ENCODE measurements at places on chromosomes 5 and 9.
A peak's percentile ranks its signal among the peaks of the same experiment; 100 is the strongest.

DNA sequence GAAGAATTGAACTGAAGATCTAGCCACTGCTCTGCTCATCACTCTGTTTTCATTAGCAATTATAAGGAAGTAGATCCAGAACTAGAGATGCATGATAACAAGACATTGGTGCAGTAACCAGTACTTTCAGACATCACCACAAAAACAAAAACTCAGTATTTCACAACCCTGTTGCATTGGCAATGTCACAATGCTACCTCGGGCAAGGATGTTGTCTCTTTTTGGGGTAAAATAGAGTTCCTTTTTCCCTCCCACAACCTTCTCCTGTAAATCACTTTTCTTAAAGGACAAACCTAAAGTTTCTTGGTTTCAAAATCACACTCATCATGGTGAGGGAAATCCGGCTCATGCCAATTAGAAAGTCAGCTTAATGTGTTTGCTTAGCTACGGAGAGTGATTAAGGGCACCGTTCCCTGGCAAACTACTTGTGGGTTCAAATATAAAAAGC, 420.1 kb upstream of the MEF2C start:
- no peak for DNase-seq

GRCh38 chr5:88778736-88779135, 104.2 kb downstream of the MEF2C start:
- DNase-seq: no peak

- DNase-seq: no peak
Measured at GRCh38 chr9:12997009-12997408, 222.2 kb downstream of the LURAP1L start.

- no peak for DNase-seq
Measured at GRCh38 chr5:158852622-158853021, 247.1 kb downstream of the EBF1 start.

- no peak for DNase-seq
Measured at GRCh38 chr9:20312732-20313131, 309.6 kb downstream of the MLLT3 start.

DNA sequence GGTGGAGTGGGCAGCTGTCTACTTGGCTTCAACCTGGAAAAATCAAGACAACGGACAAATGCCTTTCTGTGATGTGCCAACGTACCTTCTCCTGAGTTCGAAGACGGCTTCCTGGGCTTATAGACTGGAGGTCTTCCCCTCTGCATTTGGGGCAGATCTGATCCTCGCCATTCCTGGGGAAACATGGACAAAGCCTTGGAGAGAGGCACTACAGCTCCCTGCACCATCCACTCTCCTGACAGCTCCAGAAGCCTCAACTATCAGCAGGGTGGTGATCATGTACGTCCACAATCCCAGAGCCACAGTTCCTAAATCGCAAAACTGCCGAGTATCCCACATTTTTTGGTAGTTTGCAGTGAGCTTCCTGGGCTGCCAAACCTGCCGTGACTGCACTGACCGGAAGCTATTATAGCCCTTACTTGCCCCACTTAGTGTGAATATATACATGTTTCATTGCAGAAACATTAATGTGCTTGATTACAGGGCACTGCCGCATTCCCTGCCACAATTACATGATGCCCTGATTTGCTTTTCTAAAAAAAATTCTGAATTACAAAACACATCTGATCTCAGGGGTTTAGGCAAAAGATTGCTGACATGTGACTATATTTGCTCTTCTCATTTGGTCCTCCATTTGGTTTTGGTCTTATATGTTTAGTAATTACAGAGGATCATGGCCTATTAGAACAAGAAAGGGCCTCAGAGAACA, 2.8 kb downstream of the TRAF1 start:
- DNase-seq: no peak

GRCh38 chr5:60649288-60649917, 50.6 kb downstream of the DEPDC1B start:
- no peak for DNase-seq

- no peak for DNase-seq
Measured at GRCh38 chr9:38112049-38112448, 43.0 kb upstream of the SHB start.

- no peak for DNase-seq
Measured at GRCh38 chr5:43582082-43583005, 20.6 kb upstream of the NNT start.

DNA sequence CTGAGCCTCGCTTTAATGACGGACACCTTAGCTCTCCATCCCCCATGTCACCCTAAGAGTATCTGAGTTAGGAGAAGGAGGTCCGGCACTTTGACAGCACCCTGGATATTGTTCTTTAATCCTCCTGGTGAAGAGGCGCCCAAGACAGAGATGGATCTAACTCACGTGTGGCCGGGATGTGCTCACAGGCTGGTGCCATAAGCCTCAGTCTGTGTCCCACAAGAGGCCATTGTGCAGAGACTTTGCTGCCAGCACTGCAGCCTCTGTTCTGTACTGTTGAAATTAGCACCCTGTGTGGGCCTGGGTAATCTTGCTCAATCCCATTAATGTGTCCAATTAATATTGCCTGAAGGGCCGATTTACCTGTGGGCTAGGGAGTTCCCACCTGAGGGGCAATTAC, 37.7 kb downstream of the NXNL2 start:
- no peak for DNase-seq

DNA sequence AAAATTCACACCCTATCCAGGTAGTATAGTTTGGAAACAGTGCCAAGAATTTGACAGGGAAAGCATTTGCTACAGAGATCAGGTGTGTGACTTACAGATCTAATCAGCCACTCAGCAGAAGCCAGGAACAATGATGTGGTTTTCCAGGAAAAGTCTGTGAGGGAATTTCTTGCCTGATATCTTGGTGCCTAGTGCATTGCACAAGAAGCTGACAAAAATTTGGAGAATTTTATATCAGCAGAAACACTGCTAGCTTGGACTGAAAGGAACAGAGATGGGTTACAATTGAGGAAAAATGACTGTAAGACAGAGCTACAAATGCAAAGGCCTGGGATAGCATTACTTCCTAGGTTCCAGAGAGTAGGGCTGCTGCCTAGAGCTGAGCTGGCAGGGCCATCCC, 658.1 kb upstream of the CHD1 start:
- no peak for DNase-seq

- no peak for DNase-seq
Measured at GRCh38 chr5:76406673-76407072, 3.6 kb downstream of the IQGAP2 start.

GRCh38 chr9:123338710-123339665, 17.0 kb upstream of the CRB2 start:
- peak; percentile 36 for DNase-seq

- peak; percentile 76 for DNase-seq
Measured at GRCh38 chr5:172175263-172175719, 12.7 kb downstream of the STK10 start.

- no peak for DNase-seq
Measured at GRCh38 chr5:122775550-122776542, 966 bp downstream of the SNX2 start.

- no peak for DNase-seq
Measured at GRCh38 chr5:12704955-12705354, 800.7 kb upstream of the CTNND2 start.

DNA sequence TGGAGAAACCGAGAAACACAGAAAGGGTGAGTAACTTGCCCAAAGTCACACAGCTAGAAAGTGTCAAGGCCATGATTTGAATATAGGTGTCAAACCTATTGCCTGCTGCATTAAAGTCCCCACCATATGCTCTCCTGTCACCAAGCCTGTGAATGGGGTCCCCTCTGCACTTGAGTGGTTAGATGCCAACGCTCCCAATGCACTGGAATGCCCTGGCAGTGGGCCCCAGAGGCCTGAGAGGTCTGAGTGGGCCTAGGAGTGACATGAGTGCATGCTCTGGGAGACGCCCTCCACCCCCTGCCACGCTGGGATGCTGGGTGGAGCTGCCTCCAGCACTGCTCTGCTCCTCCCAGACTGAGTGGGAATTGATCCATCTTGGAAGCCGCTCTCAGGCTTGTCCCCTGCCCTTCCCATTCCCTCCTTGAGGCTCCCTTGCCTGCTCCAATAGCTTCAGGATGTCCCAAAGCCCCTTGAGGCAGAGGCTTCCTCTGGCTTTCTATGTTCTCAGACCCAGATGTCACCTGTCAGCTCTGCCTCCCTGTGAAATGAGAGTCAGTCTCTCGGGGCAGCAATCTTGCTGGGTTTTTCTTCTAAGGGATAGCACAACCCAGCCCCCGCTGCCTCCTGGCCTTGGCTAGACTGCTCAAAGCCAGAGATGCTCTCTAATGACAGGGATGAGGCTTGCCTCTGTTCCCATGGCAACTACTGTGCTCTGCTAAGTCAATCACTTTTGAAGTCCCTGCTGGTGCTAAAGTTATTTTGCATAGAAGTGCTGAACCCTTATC, 6.6 kb upstream of the ARSI start:
- no peak for DNase-seq

DNA sequence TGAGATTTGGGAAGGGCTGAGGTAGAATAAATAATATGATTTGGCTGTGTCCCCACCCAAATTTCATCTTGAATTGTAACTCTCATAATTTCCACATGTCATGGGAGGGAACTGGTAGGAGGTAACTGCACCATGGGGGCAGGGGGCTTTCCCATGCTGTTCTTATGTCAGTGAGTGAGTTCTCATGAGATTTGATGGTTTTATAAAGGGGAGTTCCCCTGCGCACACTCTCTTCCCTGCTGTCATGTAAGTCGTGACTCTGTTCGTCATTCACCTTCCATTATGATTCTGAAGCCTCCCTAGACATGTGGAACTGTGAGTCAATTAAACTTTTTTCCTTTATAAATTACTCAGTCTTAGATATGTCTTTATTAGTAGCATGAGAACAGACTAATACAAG, 115.5 kb upstream of the STARD4 start:
- no peak for DNase-seq

DNA sequence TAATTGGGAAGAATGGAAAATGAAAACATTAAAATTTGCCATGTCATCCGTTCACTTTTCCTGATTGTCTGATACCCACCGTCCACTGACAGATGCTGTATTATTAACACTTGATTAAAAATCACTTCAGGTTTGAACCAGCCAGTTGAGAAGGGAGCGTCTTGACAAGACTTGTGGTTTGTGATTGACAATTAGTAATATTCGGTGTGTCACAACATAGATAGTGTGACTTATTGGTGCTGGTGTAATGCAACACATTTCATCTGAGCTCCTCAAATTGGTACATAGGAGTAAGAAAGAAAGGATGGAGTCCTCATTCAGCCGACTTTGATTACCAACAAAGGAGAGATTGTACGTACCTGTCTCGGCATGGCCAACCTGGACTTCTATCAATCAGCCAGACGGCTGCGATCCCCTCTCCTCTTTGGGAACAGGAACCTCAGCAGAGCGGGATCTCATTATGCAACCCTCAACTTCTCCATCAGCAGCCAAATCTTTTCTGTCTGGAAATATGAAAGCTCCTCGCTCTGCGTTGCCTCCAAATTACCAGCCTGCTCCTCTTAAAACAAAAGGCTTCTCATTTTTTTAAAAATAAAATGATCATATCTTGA, 211.7 kb upstream of the MVB12B start:
- no peak for DNase-seq

GRCh38 chr5:17735761-17736160, 101.5 kb downstream of the TAF11L14 start:
- no peak for DNase-seq

GRCh38 chr5:116381201-116381600, 193.4 kb downstream of the SEMA6A start:
- no peak for DNase-seq

GRCh38 chr9:79134654-79135053, 437.1 kb upstream of the TLE4 start:
- DNase-seq: no peak

DNA sequence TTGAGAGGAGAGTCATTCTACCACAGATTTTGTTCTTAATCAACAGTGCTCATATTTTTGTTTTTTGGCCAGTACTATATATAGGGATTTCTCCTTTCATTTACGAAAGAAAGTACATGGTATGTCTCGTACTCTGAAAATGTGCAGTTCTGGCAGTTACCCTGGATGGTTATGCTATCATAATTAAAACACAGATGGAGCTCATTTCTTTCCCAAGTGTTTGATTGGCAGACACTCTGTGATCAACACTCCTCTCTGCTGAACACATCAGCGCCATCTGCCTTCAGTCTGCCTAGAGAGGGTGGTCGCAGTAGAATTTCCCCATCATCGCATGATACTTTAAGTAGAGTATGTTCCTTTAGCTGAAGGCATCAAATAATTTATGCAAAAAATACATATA, 64.5 kb downstream of the PAM start:
- no peak for DNase-seq

- DNase-seq: no peak
Measured at GRCh38 chr9:109910671-109911518, 130.9 kb downstream of the PALM2AKAP2 start.
